ENCODE measurements at places on chromosomes 1 and 21. TPM values are rescaled to one million over a fixed set of nuclear protein-coding genes. Genes with fewer than 3 reads are reported as not detected.

DNA sequence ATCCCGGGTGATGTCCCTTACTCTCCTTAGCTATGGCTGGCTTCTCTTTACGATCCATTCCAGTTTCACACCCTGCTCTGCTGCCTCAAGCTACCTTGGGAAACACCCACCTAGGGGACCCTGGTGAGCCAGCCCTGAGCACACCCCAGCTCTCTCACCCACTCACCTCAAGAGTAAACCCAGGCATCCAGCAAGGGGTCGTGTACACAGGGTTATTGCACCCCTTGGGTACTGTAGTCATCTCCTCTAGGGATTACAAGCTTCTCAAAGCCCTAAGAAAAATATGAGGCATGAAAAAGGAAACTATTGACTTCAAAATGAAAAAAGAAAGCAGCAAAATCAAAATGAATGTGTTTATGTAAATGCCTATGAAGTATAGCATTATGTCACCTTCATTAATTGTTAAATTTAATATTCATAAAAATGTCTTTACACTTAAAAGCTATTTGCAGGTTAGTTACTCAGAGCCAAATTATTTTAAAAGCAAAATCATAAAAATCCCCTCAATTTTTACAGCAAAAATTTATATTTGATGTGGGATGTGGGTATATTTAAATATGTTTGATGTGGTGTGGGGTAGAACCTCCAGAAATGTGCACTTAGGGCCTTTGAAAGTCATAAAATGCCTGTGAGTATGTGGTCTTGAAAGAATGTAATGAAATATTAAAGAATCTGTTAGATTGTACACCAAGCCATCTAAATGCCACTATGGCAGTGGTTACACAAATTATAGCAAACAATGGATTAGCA, 190.3 kb downstream of the C1orf94 start:
- H3K27me3 ChIP-seq: no peaks in the 10 kb centered on the region
- no peak overlapping the region for H3K27ac ChIP-seq
- no peak for DNase-seq
- no peaks in the 10 kb centered on the region for H3K36me3 ChIP-seq
- no peak overlapping the region for H3K4me3 ChIP-seq
- H3K4me1 ChIP-seq: no peaks in the 10 kb centered on the region

GRCh38 chr1:237226177-237226944, 184.4 kb downstream of the RYR2 start:
- no peaks in the 10 kb centered on the region for H3K36me3 ChIP-seq
- H3K4me3 ChIP-seq: no peak overlapping the region
- no peaks in the 10 kb centered on the region for H3K27me3 ChIP-seq
- no peak for DNase-seq
- no peaks in the 10 kb centered on the region for H3K4me1 ChIP-seq

GRCh38 chr1:3834701-3835100, 22.3 kb downstream of the CEP104 start:
- H3K4me3 ChIP-seq: no peak overlapping the region
- H3K27me3 ChIP-seq: no peaks in the 10 kb centered on the region
- no peaks in the 10 kb centered on the region for H3K4me1 ChIP-seq
- no peak overlapping the region for H3K27ac ChIP-seq

DNA sequence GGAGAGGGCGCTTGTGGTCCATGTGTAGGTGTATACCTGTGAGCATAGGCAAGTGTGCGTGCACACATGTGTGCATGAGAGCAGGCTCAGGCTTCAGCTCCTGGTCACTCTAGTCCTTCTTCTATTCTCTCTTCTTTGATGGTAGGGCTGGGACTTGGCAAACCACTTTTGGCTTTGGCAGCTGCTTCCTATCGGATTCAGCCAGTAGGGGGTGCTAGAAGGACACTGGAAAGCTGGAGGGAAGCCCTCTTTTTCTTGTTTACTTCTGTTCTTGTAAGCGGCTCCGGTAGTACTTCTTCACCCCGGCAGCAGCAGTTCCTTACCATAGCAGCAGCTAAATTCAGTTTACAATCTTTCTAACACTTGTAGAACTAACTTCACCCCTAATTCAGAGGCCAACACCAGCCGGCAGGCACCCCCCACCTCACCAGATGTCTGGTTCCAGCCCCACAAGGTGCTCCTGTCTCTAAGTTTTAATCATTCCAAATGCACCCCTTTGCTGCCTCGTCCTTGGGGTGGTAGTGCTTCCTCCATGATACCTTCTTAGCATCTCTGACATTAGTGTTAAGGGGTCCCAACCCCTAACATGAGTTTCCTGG, 25.1 kb downstream of the NENF start:
- H3K4me1 ChIP-seq: no peaks in the 10 kb centered on the region
- no peak for DNase-seq
- H3K4me3 ChIP-seq: no peak overlapping the region
- no peaks in the 10 kb centered on the region for H3K36me3 ChIP-seq

C1orf226 gene
- 6.5 TPM for total RNA-seq

UCHL5 gene
- total RNA-seq: 28.6 TPM

DNA sequence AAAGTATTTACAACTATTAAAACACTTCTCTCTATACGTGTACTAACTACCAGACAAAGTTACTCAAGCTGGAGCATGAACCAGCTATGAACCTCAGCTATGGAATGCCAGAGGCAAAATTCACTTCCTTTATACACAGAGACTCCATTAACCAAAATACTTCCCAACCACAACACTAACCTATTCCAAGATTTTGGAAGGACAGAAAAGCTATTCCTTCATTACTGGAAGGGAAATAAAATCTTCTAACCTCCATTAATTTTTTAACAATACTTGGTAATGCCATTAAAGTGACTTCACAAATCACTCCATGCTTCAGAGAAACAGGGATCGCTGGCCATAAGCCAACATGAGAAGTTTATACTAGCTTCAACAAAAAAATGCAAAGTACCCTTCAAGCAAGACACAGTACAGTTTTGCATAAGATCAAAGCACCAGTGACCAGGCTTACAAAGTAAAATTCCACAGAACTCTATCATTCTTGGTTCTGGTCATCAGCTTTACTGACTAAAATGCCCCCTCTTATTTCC, 58.0 kb downstream of the PUM1 start:
- no peaks in the 10 kb centered on the region for H3K4me1 ChIP-seq
- no peak for DNase-seq
- no peak overlapping the region for H3K4me3 ChIP-seq
- H3K27ac ChIP-seq: no peak overlapping the region
- peaks cover 15% of the 10 kb centered on the region for H3K36me3 ChIP-seq

- H3K4me3 ChIP-seq: peak overlapping the region; percentile 43
- DNase-seq: peak; percentile 71
- H3K36me3 ChIP-seq: no peaks in the 10 kb centered on the region
- H3K27me3 ChIP-seq: no peaks in the 10 kb centered on the region
- no peak overlapping the region for H3K27ac ChIP-seq
These were observed 9.9 kb upstream of the CFHR4 start for GRCh38 chr1:196877964-196878363.

MACF1 gene
- 113 TPM for total RNA-seq

GRCh38 chr1:32825181-32825580, 7.7 kb downstream of the S100PBP start:
- H3K27me3 ChIP-seq: no peaks in the 10 kb centered on the region
- no peak for DNase-seq
- H3K4me3 ChIP-seq: no peak overlapping the region
- H3K36me3 ChIP-seq: peaks cover 9% of the 10 kb centered on the region
- no peaks in the 10 kb centered on the region for H3K4me1 ChIP-seq
- no peak overlapping the region for H3K27ac ChIP-seq

GRCh38 chr21:45234965-45235364, 52.7 kb downstream of the POFUT2 start:
- DNase-seq: no peak
- H3K4me1 ChIP-seq: no peaks in the 10 kb centered on the region

DNA sequence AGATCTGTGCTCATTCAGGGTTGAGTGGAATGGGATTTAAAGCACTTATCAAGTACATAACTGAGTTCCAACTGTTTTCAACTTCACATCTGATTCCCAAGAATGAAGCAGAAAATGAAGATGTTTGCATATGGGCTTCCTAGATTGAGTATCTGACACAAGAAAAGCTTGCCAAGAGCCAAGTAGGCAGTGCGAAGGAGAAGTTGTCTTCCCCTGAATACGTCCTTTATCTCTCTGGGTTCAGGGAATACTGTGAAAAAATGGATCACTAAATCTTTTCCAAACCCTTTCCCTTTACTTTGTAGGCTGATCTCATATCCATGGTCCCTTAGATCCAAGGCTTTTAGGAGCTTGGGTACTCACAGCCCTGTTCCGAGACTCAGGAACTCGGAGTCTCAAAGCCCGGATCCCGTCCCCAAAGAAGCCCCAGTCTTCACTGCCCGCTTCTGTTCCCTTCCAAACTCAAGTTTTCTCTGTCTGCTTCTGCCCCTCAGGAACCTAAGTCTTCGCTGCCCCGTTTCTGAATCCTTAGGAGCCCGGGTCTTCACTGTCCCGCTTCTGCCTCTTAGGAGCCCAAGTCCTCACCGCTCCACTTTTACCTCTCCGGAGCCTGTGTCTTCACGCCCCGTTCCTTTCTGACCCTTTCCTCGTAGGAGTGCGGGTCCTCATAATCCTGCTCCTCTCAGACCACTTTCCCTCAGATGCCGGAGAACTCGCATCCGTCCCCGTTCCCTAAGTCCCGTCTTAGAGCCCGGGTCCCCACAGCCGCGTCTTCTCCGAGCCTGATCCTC, 616 bp downstream of the TAF12 start:
- H3K36me3 ChIP-seq: no peaks in the 10 kb centered on the region
- peak overlapping the region; percentile 84 for H3K4me3 ChIP-seq
- no peak for DNase-seq
- peak overlapping the region; percentile 82 for H3K27ac ChIP-seq
- no peaks in the 10 kb centered on the region for H3K27me3 ChIP-seq

DNA sequence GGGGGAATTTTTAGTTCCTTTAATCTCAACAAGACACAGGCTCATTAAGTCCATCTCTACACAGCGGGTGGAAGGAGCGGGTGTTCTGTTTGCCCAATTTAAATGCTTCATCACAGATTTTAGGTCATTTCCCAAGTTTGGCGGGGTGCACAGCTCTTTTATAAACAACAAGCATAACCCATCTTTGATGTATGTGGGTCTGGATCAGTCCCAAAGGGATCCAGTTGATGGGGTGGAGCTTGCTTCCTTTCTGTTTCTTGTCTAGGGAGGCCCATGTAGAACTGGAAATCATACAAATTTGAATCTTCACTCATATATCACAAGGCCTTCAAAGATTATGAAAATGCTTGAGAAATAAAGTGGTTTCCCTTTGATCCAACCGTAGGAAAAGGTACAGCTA, 140.5 kb upstream of the C8B start:
- H3K27me3 ChIP-seq: no peaks in the 10 kb centered on the region
- no peak overlapping the region for H3K27ac ChIP-seq
- no peaks in the 10 kb centered on the region for H3K4me1 ChIP-seq
- DNase-seq: no peak
- H3K4me3 ChIP-seq: no peak overlapping the region
- no peaks in the 10 kb centered on the region for H3K36me3 ChIP-seq

SLC39A1 gene
- total RNA-seq: 33.0 TPM

DNA sequence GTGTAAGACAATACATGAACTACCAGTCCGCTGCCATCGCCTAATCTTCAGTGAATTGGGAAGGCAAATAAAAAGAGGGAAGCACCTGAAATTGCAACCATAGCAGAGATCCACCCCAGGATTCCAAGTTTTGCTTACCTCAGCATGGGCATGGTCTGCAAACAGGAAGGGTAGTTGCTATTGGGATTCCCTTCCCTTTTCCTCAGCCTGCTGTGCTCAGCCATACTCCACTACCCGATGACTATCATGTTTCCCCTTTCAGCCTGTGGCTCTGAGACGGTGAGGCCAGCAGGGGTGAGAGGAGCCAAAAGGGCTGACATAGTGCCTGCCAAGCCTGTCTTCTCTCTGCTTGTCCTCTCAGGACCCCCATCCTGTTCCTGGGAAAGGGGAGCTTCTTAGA, 64.2 kb downstream of the GPR137B start:
- H3K27me3 ChIP-seq: no peaks in the 10 kb centered on the region
- H3K36me3 ChIP-seq: no peaks in the 10 kb centered on the region
- DNase-seq: peak; percentile 53
- H3K27ac ChIP-seq: no peak overlapping the region

DNA sequence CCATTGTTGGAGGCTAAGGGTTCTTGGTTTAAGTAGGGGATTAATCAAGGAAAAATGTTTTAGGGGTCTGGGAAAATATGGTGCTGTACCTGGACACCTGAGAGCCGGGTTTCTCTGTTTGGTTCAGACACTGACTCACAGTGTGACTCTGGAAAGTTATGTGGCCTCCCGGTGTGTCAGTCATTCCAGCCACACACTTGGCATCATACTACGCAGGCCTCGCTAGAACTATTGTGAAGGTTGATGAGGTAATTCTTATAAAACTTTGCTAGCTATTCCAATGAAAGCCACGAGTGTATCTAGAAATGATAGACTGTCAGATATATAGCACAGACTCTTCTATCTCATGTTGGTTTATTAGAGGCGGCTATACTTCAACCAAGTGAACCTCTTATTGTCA, 4.8 kb upstream of the CAMSAP2 start:
- H3K4me1 ChIP-seq: no peaks in the 10 kb centered on the region
- no peaks in the 10 kb centered on the region for H3K36me3 ChIP-seq
- no peaks in the 10 kb centered on the region for H3K27me3 ChIP-seq

ARHGAP29 gene
- 17.6 TPM for total RNA-seq

BMP8B gene
- 0.24 TPM for total RNA-seq

GRCh38 chr1:206925106-206925736, 3.5 kb upstream of the FCMR start:
- H3K27me3 ChIP-seq: no peaks in the 10 kb centered on the region
- H3K4me3 ChIP-seq: no peak overlapping the region
- H3K4me1 ChIP-seq: no peaks in the 10 kb centered on the region
- peak; percentile 71 for DNase-seq
- H3K36me3 ChIP-seq: no peaks in the 10 kb centered on the region
- no peak overlapping the region for H3K27ac ChIP-seq
